ENCODE measurements at places on chromosomes 7 and 10.

DNA sequence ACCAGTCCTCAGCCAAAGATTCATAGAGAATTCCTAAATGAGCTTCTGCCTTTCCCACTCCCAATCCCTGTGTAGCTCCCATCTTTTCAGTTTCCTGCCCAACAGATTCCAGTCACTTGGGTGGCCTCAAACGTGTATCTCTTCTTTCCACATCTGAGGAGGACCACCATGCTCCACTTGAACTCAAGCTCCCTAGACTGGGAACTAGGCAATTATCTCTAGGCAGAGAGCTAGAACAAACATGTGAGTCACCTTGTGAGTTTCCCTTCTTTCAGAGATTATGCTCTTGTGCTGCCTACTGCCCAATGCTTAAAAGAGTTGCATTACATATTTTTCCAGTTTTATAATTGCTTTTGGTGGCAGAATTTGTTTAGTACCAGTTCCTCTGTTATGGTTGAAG, 178.0 kb downstream of the MDFIC start:
- no peak for DNase-seq

- no peak for DNase-seq
These were observed 530.6 kb downstream of the PHTF2 start for GRCh38 chr7:78329001-78329655.

GRCh38 chr7:140314573-140315480, 83.5 kb downstream of the SLC37A3 start:
- no peak for DNase-seq

DNA sequence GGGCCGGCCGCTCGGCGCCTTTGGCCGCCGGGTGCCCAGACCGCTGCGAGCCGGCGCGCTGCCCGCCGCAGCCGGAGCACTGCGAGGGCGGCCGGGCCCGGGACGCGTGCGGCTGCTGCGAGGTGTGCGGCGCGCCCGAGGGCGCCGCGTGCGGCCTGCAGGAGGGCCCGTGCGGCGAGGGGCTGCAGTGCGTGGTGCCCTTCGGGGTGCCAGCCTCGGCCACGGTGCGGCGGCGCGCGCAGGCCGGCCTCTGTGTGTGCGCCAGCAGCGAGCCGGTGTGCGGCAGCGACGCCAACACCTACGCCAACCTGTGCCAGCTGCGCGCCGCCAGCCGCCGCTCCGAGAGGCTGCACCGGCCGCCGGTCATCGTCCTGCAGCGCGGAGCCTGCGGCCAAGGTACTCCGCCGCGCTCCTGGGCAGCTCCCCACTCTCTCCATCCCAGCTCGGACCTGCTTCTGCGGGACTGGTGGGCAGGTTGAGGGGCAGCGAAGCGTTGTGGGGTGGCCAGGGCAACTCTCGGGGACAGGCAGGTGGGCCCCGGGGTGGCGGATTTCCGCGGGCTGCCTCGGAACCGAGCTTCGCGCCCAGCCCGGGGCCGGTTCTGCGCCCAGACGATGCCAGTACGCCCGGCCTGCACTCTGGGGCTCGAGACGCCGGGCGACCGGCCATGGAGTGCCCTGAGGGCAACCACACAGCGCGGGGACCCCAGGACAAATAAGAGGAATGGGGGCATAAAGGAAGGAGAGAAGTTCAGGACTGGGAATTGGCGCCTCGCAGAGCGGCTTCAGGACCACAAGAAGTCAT, 578 bp downstream of the HTRA1 start:
- no peak for DNase-seq

DNA sequence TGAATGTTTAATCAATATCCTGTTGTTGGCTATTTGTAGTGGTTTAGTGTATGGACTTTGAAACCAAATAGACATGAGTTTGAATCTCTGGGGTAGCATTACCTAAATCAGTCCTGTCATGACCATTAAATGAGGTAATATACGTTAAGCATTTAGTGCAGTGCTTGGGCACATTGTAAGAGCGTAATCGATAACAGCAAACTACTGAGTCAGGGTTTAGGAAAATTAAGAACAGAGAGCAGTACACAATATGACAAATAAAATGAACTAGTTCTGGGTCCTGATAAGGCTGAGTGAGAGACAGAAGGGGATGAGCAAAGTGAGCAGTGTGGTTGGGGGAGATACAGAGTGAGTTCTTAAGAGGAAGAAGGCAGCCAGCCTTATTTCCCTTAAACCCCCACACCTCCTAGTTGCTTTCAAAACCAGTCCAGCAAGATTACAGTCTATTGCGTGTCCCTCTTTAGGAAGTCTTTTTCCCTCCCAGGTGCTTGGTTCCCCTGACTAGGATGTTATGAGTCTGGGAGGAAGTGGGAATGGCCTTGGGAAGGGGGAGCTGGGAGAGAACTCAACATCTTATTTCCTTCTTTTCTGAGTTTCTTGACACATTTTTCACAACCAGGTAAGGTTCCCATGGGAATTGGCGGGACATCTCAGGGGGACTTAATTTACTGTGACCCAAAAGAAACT, 171.0 kb downstream of the SND1 start:
- no peak for DNase-seq

DNA sequence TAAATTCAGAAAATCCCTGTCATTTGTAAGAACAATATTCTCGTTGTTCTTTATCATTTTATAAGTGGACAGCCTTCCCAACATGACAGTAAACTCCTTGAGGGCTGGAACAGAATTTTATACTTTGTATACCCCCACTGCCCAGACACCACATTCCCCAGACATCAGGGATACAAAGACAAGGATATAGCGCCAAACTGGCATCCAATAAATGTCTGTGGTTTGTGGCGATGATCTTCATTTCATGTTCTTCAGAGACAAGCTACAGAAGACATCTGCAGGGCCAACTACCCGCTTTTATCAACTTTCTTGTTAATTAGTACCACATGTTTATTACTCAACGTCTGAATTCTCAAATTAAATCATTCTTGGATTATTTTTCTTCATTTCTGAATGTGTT, 155.9 kb downstream of the ATE1 start:
- no peak for DNase-seq

- no peak for DNase-seq
These were observed 128.0 kb downstream of the ARL4A start for GRCh38 chr7:12815426-12815825.

DNA sequence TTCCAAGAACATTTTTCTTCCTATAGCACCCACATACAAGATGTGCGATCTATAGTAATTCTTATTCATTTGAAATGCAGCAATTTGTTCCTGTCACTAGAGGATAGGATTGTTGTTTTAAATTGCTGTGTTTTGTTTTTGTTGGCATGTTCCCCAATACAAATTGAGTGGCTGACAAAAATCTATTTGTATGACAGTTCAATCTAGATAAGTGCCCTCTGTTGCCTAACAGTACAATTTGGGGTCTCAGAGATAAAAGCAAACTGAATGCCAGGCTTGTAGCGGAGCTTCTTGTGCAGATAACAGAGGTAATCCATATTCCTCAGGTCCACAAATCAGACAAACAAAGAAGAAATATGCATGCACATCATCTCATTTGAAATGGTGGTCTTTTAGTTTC, 68.8 kb downstream of the VTI1A start:
- DNase-seq = no peak

- no peak for DNase-seq
These were observed 239.1 kb upstream of the AUTS2 start for GRCh38 chr7:69359003-69359700.

GRCh38 chr10:30133198-30133597, 73.8 kb upstream of the JCAD start:
- no peak for DNase-seq

DNA sequence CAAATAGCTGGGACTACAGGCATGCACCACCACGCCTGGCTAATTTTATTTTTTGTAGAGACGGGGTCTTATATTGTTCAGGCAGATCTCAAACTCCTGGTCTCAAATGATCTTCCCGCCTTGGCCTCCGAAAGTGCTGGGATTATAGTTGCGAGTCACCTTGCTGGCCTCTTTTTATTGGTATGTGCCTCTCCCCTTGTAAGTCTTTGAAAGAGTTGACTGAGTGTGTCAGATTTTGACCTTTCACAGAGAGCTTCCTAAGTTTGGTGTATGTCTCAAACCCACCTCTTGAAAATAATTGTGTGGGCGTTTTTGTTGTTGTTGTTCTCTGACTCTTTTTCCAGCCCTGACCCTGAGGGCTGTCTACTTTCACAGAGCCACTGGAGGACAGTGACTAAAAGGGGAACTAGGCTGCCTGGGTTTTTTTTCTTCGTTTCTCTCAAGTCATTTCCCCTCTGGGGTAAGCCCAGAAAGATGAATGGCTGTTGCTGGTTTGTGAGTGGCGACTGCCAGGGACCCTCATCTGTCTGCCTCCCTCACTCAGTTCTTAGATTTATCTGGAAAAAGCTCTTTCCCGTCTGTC, 262.8 kb downstream of the ZEB1 start:
- DNase-seq = no peak

DNA sequence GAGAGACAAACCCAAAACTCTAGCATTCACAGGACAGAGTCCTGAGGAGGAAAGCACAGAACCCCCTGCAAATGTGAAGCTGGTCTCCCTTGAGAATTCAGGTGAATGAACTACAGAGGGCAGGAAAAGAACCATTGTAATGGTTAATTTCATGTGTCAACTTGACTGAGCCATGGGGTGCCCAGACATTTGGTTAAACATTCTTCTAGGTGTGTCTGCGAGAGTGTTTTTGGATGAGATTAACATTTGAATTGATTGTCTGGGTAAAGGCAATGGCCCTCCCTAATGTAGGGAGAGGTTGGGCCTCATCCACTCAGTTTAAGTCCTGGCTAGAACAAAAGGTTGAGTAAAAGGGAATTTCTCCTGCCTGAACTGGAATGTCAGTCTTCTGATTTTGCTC, 15.7 kb upstream of the CDK1 start:
- DNase-seq = no peak

DNA sequence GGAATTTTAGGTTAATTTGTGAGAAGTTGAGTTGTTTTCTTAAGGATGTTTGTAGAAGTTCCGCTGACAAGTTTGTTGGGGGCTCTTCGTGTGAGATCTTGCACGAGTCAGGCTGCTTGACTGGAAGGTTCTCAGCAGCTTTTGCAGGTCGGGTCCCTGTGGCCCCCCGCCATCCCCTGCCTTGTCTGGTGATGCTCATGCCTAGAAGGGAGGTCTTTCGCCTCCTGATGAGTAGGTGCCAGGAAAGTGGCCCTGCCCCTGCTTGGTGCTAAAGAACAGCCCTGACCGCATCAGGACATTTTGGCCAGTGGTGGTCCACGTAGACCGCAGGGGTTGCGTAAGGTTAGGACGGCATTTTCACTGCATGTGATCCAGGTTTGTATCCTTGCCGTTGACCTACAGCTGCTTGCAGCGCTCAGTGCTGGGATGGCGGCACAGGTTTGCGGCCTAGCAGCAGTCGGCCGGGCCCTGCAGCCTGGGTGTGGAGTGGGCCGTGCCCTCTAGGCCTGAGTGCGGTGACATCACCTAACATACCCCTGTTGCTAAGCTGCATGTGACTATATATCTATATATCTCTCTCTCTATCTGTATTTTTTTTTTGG, 62.4 kb downstream of the DNAJB6 start:
- no peak for DNase-seq

DNA sequence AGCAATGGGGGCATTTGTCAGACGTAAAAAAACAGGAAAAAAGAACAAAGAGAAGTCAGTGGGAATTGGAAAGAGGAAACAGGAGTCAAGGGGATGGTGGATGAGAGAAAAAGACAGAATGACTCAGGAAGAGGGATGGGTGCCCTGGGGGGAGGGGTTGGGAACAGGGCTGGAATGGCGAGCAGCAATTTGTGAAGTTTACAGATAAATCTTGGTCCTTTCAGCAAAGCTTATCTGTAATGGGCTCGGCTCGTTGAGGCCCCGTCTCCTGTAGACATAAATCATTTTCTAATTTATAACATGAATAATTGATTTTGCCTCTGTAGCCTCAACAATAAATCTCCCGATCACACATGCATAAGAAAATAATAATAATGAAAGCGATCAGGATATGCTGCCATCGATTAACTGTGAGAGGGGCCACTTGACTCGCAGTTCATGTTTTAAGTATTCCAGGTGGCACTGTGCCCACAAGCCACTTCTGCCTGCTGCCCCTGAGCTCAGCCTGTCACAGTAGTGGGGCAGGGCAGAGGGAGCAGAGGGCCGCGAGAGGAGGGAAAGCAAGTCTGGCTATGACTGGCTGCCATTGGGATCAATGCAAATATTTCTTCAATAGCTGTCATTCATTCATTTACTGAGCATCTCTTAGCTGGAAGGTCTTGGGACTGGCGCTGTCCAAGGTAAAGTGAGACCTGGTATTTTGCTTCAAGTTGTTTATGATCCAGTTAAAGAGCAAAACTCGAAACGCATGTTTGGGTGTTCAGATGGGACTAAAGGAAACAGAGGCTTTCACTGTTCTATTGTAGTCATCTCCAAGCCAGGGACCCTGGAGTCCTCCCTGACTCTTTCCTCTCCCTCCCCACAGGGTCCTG, 47.4 kb upstream of the R3HCC1L start:
- DNase-seq = no peak

Measured in activated CD8-positive, alpha-beta memory T cell treated with anti-CD3 and anti-CD28 coated beads for 4 hours (primary cell).